ENCODE measurements at places on chromosomes 5 and 9.

DNA sequence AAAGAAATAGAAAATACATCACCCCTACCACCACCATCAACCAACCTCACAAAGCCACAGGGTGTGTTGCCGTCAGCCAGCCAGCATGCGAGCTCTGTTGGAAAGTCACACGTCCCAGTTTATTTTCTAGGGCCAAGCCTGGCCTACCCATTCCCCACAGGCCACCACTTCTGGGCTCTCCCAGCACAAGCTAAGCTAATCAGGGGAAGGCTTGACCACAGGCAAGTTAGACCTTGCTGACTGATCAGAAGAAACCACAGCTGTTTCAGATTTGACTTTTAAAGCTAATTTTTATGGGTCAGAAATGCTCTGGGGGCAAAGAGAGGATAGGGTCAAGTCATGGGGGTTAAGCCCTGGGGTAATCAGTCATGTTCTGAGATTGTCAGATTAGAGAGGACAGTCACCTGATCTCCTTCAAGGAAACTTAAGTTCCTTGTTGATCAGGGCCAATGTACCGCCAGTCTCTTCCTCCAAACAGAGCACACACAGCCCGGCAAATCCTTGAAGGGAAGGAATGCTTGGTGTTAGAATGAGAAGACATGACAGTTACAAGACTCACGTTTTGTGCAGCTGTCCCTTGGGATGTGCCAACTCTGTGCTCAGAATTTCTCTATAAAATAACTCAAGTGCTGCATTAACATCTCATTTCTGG, 7.6 kb downstream of the SHB start:
- DNase-seq: no peak

DNA sequence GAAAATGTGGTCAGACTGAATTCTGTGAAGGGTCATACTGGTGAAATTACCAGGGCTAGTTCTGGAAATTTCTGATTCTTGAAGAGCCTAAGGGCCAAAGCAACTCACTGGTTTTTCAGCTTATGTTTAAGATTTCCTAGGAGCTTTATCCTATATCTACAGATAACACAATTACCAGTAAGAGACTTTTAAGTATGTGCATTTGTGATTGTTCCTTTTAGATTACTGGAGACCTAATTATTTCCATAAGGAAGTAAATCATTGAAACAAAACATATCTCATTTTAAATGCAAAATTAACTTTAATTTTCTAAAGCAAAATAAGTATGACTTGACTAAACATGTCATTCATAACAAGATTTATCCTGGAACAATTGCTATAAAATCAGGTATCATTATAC, 134.2 kb downstream of the MPDZ start:
- DNase-seq: no peak

- DNase-seq: no peak
These were observed 41.6 kb upstream of the SHOC1 start for GRCh38 chr9:111836311-111836710.

GRCh38 chr5:171449426-171449825, 30.0 kb downstream of the FGF18 start:
- no peak for DNase-seq

DNA sequence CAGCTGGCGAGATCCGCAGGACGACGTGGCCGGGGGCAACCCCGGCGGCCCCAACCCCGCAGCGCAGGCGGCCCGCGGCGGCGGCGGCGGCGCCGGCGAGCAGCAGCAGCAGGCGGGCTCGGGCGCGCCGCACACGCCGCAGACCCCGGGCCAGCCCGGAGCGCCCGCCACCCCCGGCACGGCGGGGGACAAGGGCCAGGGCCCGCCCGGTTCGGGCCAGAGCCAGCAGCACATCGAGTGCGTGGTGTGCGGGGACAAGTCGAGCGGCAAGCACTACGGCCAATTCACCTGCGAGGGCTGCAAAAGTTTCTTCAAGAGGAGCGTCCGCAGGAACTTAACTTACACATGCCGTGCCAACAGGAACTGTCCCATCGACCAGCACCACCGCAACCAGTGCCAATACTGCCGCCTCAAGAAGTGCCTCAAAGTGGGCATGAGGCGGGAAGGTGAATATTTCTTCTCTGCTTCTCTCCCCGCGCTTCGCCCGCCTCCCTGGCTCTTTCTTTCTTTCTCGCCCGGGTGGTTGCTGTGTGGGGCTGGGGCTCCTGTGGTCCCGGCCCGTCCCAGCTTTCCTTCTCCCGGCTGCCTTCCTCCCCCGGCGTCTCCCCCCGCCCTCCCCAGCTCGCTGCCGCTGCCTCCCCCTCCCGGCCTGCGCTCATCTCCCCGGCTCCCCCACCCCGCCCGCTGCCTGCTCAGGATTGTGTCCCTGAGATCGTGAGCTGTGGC, 2.2 kb downstream of the NR2F1 start:
- peak; percentile 42 for DNase-seq

DNA sequence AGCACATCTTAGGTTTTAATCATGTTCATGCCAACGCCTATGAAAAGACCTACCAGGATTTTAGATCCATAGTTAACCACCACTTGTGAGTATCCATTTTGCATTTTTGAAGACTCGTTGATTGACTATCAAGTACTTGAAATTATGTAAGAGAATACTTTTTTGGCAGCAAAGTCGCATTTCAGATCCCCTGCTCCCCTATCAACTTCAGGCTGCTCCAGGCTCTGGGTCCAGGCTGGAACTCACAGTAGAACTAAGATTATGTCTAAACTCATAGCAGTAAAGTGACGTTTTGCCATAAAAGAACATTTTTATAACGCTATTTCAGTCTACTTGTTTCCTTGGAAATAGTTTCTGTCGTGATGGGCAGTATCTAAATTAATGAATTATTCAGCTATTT, 267.7 kb downstream of the FANCC start:
- peak; percentile 50 for DNase-seq
